ENCODE measurements at places on chromosomes 16 and 17.
A peak's percentile ranks its signal among the peaks of the same experiment; 100 is the strongest.

GRCh38 chr16:75108792-75109731 lies 7.5 kb downstream of the LDHD start:
- DNase-seq, result peak; percentile 73

DNA sequence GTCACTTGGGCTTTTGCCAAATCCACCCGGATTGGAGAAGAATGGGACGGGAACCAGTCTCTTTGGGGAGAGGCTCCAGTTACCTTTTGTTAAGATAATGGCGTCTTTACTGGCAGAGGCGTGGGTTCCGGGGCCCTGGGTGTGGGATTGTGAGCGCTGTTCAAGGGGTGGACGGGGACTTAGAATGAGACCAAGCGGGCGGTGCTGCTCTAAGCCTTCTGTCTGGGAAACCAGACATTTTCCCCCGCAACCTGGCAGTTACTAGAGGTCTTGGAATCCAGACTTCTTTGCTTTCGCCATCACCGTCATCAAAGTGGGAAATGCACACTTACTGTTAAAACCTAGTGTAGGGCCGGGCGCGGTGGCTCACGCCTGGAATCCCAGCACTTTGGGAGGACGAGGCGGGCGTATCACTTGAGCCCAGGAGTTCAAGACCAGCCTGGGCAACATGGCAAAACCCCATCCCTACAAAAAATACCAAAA lies 706 bp downstream of the TEN1 start:
- DNase-seq, result no peak

- no peak for DNase-seq
Observed at GRCh38 chr16:80940069-80940856, 66.4 kb downstream of the CMC2 start.

GRCh38 chr16:11215935-11216556 lies 40.0 kb downstream of the SOCS1 start:
- no peak for DNase-seq

GRCh38 chr17:34996422-34997285 lies 16.3 kb downstream of the LIG3 start:
- DNase-seq, result no peak

DNA sequence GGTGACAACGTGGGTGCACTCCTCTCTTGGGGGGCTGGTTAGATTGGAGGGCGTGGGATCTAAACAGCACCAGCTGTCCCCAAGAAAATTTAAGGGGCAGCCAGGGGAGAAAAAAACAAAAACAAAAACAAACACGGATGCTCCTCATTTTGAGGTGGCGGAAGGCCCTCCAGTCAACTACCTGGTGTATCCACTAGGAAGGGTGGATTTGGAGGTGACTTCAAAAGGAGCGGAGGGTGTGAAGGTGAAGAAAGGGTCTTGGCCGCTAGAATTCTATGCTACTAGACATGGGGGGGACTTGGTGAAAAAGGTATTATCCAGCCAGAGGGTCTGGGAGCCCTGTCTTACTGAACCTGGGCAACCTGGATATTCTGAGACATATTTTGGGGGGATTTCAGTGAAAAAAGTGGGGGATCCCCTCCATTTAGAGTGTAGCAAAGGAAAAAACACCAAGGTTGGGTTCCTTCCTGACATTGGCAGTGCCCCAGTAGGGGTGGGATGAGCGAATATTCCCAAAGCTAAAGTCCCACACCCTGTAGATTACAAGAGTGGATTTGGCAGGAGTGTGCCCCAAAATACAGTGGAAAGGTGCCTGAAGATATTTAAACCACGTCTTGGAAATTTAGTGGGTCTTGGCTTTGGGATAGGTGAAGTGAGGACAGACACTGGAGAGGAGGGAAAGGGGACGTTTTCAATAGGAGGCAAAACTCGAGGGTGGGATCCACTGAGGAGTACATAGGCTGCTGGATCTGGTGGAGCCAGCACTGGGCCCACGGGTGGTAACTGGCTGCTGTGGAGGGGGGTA lies 454 bp upstream of the FGF11 start:
- no peak for DNase-seq

- DNase-seq, result no peak
Observed at GRCh38 chr17:38451840-38452529, 23.7 kb downstream of the ARHGAP23 start.

DNA sequence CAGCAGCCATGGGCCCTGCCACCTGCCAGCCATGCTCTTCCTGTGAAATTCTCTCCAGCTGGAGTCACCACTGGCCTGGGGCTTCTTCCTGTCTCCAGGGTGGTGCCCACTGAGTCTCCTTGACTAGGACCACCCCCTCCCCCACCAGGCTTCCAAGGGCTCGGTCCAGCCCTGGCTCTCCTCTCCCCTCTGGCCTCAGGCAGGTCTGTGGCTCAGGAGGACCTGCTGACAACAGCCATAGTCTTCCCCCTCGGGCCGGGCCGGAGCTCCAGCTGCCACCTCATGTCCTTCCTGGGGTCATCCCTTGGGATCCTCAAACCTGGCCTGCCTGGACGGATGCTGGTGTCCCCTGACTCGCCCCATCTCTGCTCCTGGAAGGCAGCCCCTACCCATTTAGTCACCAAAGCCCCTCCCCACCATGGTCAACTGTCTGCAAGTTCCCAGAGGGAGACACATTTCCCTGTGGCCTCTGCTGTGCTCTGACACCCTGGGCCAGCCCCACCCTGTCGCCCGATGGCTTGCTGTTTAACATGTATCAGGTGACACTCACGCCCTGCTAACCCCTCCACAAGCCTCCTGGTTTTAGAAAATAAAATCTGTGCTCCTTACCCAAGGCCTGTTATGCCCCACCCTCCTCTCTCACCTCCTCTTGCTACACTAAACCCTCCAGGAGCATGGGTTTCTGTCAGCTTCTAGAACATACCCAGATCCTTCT lies 186.2 kb downstream of the RBFOX3 start:
- DNase-seq, result no peak

- no peak for DNase-seq
Observed at GRCh38 chr16:16915771-16916170, 536.8 kb downstream of the NPIPA7 start.

- no peak for DNase-seq
Observed at GRCh38 chr16:70746708-70747424, 54.1 kb downstream of the VAC14 start.

DNA sequence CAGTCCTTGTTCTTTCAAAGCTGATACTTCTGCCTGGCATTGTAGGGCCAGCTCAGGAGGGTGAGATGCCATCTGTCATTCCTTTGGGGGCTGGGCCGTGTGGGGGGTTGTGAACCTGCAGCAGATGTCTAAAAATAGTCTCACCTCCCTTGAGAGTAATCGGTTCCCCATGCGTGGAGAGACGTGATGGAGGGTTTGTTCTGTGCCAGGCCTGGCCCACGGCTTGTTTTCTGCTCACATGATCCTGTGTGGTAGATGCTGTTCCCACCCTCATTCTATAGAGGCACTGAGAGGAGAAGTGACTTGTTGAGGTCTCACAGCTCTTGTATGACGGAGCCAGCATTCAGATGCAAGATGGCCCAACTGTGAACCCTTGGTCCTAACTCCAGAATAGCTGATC lies 4.6 kb downstream of the IRF8 start:
- no peak for DNase-seq

DNA sequence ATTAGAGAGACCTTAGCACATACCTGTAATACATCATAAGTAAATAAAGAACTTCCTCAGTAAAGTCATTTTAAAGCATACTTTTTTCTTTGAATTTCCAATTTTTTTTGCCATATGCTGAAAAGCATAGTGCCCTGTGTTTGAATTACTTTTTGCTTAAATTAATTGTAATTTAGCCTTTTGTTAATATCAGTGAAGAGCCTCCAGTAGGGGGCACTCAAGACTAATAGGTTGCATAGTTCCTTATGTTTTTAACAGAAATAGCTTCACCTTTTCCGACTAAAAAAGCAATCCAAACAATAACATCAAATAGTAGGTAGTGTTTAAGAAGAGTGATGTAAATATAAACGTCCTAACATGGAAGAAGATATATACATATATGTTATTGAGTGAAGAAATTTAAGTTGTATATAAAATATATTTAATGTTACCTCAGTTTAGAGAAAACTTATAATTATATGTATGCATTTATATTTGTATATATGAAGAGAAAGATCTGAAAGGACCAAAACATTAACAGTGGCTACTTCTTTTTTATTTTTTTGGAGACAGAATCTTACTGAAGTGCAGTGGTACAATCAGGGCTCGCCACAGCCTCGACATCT lies 18.6 kb downstream of the RAD51C start:
- no peak for DNase-seq

GRCh38 chr16:46787909-46788308 lies 39.8 kb upstream of the MYLK3 start:
- DNase-seq, result no peak

DNA sequence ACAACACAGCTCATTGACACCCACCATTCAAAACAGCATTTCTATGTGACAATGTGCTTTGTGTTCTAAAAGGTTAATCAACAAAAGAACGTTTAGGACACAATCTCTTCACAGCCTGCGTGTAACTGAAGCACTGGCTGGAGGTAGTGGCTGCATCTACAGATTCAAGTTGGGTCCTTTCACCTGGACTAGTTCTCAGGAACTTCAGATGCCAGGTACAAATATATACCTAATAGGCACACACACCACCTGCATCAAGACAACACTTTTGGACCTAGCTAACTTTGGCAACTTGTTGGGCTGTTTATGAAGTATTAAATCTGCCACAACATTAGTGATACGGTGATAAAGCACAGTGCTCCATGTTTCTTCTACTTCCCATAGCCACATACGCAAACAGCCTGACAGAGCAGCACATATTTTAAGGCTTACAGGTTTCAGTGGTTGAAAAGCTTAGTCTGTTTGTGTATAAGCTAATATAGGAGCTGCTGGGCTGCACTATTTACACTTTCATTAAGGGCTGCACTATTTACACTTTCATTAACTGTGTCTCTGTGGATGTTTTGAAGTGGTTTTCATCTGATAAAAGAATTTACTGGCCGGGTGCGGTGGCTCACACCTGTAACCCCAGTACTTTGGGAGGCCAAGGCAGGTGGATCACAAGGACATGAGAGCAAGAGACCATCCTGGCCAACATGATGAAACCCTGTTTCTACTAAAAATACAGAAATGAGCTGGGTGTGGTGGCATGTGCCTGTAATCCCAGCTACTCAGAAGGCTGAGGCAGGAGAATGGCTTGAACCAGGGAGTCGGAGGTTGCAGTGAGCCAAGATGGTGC lies 132.6 kb downstream of the PARN start:
- no peak for DNase-seq

GRCh38 chr16:66275775-66276428 lies 90.6 kb upstream of the CDH5 start:
- DNase-seq, result no peak

DNA sequence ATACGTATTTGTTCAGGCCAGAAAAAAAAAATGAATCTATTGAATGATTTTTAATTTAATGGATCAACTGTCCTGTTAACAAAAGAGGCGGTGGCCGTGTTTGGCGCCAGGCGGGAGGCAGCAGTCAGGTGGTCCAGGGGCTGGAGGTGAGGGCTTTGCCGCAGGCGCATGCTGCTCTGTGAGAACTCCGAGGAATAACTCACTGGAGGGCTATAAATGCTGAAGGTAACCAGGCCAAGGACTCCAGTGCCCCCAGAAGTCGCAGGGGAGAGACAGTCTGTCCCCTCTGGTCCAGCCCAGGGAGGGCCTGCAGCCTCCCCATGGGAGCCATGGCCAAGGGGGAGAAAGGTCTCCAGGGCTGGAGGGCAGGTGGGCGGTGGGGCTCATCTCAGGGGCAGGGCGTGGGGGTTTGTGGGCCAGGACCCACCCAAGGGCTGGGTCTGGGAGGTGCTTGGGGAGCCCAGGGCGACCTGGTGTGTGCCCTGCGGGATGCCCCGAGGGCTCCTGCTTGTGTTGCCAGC lies 7.1 kb upstream of the BAHCC1 start:
- no peak for DNase-seq

GRCh38 chr17:36647636-36648035 lies 46.3 kb downstream of the MRM1 start:
- DNase-seq, result no peak

GRCh38 chr17:77666881-77667395 lies 291.6 kb upstream of the TNRC6C start:
- DNase-seq, result peak; percentile 51

GRCh38 chr17:6346156-6346786 lies 88.7 kb downstream of the AIPL1 start:
- no peak for DNase-seq

- no peak for DNase-seq
Observed at GRCh38 chr16:86634292-86634691, 55.9 kb downstream of the FOXL1 start.

- peak; percentile 48 for DNase-seq
Observed at GRCh38 chr17:35244341-35245195, 1.7 kb downstream of the SLFN5 start.

DNA sequence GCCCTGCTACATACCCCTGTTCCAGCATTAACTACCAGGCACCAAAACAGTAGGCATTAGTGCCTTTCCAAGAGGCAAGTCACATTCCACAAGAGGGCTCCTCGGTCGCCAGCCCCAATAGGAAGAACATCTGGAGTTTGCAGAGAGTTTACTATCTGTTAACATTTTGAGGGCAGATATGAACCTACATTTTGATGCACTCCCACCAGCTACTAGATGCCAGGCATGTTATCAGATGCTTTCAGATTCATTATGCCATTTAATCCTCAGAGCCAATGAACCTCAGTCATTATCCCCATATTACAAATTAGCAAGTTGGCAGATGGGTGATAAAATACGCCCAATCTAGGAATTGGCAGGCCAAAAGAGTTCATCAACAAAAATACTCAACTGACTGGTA lies 4.2 kb upstream of the CMTM2 start:
- no peak for DNase-seq

DNA sequence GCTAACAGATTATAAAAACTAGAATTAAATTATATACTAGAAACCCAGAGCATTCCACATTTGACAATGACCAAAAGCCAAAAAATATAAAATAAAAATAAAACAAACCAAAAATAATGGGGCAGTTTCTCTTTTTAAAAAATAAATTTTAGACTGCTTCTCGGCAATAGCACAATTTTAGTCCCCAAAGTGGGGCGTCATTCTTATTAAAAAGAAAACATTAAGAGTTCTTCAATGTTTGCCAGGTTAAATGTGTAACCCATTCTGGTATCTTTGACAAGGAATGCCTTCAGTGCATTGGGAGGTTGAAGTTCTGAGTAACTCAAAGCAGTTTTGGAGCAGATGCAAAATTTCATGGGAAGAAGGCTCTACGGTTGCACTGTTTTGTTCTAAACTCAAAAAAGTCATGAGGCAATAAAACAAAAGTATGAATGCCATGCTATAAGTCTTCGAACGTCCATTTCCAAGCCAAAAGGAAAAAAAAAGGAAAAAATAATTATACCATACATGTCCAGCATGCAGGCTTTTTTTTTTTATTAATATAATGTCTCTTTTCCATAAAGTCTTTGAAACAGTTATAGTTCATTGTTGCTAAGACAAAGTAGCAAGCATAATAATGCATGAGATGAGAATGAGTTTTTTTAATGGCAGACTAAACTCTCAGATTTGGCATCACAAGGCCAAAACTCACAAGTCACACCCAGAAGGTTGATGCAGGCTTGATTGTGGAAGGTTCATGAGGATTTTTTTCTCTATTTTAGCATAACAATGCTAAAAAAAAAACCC lies 3.1 kb downstream of the MAF start:
- DNase-seq, result no peak
